ENCODE measurements at places on chromosomes 4 and X. TPM values are rescaled to one million over a fixed set of nuclear protein-coding genes. Genes with fewer than 3 reads are reported as not detected.

The TLR1 gene
- 1.1 TPM for total RNA-seq

GRCh38 chr4:127741247-127741646 lies 11.0 kb downstream of the SLC25A31 start:
- no peak for DNase-seq

DNA sequence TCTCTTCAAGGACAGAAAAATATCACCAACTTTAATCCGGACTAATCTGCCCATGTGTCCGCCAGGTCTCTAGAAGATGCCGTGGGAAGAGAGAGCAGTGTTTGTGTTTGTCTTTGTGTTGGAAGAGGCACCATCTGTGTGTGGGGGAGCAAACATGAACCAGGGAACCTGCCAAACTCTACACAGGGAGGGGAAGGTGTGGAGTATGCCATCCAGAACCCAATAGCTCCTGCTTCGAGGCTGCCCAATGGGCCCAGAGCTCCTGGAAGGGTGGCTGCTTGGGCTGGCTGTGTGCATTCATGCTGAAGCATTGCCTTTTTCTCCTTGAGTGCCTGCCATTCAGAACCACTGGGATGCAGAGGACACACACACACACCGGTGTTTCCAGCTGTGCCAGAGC lies 536.2 kb downstream of the MID1IP1 start:
- no peak for DNase-seq

GRCh38 chrX:127038065-127038464 lies 218.5 kb downstream of the PRR32 start:
- DNase-seq: no peak

DNA sequence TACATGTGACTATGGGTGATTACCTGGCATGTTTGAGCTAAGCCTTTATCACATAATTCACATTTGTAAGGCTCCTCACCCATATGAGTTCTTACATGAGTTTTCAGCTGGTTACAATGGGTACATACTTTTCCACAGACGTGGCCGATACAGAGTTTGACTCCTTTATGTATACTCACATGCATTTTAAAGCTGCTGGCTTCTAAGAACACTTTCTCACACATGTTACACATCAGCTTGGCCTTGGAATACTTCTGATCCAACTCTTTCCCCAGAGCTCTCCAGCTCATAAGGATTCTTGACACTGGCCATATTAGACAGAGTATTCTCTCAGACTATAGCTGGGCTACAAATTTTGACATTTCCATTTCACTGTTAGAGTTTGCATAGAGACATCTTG lies 66.3 kb downstream of the TAB3 start:
- no peak for DNase-seq

The SNX12 gene
- total RNA-seq: 59.9 TPM

DNA sequence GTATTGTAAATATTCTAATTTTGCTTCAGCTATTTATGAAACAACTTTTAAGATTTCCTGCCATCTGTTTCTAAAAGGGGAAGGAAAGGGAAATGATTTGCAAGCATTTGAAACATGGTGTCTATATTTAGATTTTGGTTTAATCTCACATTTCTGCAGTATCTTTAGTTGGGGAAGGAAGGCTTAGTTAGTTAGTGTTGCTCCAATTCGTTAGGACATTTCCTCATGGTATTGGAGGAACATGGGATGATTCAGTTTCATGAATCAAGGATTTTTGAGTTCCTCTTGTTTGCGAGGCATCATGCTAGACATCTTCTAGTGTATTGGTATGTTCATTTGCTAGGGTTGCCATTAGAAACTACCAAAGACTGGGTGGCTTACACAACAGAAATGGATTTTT lies 20.5 kb upstream of the TMEM192 start:
- no peak for DNase-seq

DNA sequence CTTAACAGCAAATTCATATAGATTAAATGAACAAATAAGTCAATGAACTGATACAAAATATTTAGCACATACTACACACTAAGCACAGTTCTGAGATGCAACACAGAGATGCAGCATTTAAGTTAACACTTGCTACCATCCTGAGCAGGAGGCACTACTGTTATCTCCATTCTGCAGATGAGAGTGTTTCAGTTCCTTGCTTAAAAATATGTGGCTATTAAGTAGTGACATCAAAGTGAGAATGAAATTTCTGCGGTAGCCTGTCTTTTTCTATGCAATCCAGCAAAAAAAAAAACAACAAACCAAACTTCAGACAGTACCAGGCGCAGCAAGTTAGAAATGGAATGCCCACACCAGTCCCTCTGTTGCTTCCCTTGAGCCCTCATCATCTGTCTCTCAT lies 90.8 kb downstream of the SHISA3 start:
- DNase-seq: no peak

GRCh38 chr4:131426023-131426758 lies 1722.9 kb upstream of the PCDH10 start:
- DNase-seq: no peak

GRCh38 chr4:48008021-48008596 lies 8.4 kb downstream of the CNGA1 start:
- no peak for DNase-seq

- peak; percentile 46 for DNase-seq
These were observed 48.7 kb upstream of the BCOR start for GRCh38 chrX:40146262-40147125.

The ZNF81 gene
- 4.5 TPM for total RNA-seq

DNA sequence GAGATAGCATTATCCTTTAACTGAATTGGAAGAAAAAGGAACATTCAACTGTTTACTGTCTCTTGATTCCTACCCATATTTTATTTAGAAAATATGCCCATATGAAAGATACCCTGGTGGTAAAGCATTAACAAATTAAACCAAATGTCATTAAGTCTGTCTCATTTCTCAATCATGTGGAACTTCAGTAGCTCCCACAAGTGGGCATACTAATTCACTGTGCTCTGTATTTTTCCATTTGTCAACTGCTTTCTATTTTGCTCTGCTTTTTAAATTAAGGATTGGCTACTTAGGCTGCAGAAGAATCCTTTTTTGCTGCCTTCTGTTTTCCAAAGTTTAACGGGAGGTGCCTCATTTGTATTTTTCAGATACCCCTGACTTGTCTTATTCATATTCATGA lies 77.2 kb downstream of the DDIT4L start:
- no peak for DNase-seq

DNA sequence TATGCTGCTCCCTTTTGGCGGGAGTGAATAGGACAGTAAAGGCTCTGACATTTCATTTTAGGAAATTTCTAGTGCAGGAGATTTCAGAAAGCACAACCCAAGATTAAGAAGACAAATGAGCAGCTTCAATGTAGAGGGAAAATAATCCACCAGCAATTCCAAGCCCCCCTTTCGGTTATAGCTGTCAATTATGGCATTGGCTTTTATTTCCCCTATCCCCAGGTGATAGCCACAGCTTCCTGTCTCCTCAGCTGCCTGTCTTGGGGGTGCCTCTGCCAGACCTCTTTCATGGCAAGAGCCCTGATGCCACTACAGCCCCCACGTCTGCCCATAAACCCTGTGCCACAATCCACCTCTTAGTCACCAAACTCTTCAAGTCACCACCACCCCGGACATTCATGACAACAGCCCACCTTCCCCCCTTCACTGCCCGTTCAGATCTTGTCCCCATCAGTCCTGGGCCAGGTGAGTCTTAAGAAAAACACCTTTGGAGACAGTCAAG lies 48.4 kb upstream of the CLNK start:
- no peak for DNase-seq

- DNase-seq: no peak
These were observed 50.1 kb downstream of the ENPP6 start for GRCh38 chr4:184167576-184167975.

DNA sequence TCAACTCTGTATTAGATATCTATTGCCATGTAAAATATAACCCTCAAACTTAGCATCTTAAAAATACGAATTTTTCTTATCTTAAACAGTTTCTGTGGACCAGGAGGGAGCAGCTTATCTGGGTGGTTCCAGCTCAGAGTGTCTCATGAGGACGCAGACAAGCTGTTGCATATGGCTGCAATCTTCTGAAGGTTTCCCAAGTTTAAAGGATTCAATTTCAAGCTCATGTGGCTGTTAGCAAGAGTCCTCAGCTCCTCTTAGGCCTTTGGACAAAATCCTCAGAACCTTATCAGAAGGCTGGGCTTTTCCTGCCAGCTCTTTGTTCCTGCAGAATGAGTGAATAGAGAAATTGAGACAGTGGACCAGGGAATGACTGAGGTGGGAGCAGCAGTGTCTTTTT lies 2.8 kb upstream of the CTSO start:
- no peak for DNase-seq

The CASP6 gene
- total RNA-seq: 45.0 TPM

The UGT2B15 gene
- total RNA-seq: not detected

The GYPA gene
- total RNA-seq: not detected

DNA sequence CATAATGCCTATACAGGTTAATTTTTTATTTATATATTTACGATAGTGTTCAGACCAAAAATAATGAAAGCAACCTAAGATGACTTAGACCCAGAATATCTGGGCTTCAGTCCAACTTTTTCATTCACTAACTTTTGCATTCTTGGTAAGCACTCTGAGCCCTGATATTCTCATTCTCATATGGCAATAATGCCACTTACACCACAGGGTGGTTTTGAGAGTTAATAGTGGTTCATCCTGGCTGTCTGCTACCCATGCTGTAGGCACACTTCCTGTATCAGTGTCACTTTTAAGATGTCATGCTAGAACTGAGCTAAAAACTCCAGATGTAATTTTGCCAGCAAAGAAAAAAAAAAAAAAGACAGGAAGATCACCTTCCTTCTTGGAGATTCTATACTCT lies 508.7 kb upstream of the FMR1 start:
- DNase-seq: no peak

The NBDY gene
- total RNA-seq: 3.2 TPM

The SPANXN3 gene
- total RNA-seq: not detected

DNA sequence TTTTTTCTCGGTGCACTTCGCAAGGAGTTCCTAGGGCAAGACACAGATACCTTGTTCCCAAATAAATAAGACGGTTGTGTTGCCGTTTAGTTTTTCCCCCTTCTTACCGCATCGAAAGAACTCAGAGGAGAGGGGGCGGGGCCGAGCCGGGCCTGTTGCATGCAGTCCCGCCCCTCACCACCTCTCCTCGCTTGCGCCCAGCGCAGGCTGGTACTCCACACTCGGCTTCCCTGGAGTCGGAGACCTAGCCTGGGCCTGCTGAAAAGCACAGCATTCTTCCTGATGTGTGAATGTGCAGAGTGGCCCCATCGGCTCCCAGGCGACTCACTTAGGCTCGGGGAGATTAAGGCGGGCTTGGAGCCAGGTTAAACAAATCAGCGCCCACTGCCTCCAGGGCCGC lies 26.1 kb upstream of the VMA21 start:
- no peak for DNase-seq
